ENCODE measurements at places on chromosomes 4 and X.

DNA sequence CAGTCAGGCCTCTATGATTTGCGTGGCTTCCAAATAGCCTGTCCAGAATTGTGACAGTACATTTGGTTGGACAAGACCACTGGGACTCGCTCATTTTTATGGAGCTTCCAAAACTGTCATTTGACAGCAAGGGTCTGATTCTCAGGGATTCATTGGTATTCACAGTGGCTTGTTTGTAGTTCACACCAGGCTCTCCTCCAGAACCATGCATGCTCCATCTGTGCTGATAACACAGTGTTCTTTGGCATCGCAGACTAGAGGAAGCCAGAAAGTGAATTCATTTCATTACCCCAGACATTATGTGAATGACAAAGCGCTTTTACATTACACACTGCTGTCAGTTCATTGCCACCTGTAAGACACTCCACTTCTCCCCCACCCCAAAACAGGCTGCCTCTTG is 208.3 kb downstream of the ARHGAP10 start:
- no peak for ATAC-seq

DNA sequence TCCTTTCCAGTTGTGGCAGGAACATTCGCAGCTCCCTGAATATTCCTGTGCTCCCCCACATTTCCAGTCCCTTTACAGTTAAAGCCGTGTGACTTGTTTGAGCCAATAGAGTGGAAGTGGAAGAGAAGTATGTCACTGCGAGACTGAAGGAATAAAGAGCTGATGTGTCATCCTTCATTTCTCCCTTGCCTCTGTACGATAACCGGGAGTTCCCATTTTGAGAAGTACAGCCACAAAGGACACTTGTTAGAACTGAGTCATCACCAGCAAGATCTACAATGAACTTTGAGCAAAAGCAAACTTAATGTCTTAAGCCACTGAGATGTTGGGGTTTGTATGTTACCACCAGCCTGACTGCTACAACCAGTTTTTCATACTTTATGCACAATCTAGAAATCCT is 92.3 kb downstream of the SPRY1 start:
- peak; percentile 98 for ATAC-seq

DNA sequence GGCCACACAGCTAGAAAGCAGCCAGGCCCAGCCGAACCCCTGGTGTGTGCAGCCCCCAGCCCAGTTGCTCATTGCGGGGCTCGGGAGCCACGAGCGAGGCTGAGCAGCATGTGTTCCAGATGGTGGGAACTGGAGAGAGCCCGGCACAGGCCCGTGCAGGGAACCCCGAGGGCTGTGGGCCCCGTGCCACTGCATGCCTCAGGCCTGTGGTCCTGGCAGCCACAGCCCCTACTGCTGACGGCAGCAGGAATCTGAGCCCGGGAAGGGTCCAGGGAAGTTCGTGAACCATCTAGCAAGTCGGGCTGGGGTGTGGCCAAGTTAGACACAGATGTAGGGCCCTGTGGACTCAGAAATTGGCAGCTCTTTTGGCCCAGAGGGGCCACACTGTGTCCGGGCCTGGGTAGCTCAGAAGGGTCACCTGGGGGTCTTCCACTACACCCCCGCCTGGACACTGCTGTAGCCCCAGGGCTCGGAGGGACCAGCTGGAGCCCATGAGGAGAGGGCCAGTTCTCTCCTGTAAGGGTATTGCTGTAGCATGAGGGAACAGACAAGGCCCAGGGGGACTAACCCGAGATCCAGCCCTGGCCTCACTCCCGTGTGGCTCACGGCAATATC is 12.1 kb downstream of the HTRA3 start:
- no peak for ATAC-seq

DNA sequence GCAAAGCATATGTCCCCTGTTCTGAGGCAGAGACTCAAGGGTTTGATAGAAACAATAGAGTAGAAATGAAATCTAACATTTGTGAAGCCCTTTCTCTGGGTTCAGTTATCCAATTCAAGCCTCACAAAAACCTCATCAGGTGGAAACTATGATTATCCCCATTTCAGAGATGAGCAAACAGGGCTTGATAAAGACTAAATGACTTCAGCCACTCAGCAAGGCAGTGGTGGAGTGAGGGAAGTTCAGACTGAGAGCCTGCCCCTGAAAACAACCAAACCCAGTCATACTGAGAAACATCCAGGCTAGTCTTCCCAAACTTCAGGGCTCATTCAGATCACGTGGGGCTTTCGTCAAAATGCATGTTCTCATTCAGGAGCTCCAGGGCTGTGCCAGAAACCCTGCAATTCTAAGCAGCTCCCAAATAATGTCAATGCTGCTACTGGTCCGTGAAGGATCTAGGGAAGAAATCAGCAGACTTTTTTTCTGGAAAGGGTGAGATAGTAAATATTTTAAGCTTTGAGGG is 109.6 kb upstream of the KIT start:
- no peak for ATAC-seq

- ATAC-seq = no peak
Observed at GRCh38 chr4:120874792-120875774, 47.4 kb downstream of the PRDM5 start.

DNA sequence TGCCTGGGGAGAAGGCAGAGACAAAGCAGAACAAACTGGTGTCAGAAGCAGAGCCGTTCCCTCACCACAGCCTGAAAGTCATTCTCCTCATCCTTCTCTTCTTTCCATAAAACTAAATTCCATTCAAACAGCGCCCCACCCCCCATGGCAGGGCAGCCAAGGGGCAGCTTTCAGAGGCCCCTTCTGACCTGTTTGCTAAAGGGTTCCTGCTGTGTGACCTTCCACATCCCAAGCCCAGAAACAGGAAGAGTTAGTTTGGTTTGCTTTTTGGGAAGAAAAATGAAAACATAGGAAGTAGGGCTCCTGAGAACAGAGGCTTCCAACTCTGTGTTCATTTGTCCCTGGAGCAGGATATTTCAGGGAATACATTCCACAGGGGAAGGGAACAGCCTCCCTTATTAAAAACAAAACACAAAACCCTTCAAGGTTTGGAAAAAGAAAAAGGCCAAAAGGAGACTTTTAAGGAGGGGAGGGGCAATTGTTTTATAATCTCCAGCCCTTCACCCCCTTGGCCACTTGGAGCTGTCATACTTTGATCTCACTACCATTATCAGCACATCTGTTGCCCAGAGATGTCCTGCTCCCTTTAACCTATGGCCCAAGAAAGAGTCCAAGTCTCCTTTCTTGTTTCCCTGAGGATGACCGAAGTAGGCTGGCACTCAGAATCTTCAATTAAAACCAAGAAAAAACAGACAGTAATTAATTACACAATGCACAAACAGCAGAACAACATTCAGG is 25.3 kb downstream of the STARD8 start:
- no peak for ATAC-seq

GRCh38 chr4:25172961-25173915 is 13.0 kb upstream of the SEPSECS start:
- peak; percentile 99 for ATAC-seq

GRCh38 chr4:186169333-186169944 is 21.9 kb upstream of the CYP4V2 start:
- ATAC-seq = no peak

- peak; percentile 56 for ATAC-seq
Observed at GRCh38 chrX:31223817-31224216, 152.0 kb upstream of the FTHL17 start.

DNA sequence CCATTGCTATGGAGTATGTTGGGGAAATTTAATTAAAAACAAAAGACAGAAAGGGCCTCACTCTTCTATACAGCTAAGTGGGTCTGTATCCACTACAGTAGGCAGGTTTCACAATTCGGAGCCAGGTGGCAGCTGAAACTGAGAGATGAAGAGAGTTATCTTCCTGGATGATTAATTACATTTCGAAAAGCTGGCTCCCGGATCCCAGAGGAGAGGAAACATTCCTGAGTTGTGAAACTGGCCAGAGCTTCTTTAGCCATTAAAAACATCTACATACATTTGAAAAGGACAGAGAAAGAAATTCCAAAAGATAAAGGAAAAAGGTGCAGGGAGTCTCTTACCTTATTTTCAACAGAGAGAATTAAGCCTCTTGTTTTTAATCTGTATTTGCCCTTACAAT is 15.5 kb upstream of the PDZD4 start:
- ATAC-seq = no peak

- no peak for ATAC-seq
Observed at GRCh38 chr4:80909938-80910337, 120.6 kb upstream of the BMP3 start.

DNA sequence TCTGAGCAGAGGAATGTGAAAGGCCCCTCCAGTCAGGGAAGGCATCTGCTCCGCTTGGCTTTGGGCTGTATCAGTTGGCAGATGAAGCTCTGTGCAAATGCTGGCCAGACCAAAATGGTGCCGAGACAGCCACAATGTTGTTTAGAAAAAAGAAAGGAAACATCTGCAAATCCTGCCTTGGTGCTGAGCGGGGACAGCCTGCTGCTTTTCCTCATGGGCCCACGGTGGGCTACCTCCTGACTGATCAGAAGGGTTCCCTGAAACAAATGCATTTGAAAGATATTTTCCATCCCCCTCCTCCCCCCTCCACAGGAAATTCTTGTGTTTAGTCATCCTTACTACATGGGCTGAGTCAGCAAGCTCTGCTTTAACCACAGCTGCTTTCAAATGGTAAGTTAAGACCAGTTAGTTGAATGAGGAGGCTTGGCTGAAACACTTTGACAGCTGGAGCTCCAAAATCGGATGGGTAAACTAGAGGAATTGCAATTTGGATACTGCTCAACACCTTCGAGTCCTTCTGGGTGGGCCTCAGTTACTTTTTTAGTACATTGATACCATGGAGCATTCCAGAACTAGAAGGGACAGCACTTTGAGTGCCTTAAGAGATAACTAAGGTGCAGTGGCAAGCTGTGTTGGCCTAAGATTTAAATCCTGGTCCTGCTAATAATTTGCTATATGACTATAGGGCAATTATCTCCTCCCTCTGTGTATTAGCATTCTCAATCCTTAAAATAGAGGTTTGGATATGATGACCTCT is 36.0 kb downstream of the PLAC1 start:
- peak; percentile 93 for ATAC-seq

DNA sequence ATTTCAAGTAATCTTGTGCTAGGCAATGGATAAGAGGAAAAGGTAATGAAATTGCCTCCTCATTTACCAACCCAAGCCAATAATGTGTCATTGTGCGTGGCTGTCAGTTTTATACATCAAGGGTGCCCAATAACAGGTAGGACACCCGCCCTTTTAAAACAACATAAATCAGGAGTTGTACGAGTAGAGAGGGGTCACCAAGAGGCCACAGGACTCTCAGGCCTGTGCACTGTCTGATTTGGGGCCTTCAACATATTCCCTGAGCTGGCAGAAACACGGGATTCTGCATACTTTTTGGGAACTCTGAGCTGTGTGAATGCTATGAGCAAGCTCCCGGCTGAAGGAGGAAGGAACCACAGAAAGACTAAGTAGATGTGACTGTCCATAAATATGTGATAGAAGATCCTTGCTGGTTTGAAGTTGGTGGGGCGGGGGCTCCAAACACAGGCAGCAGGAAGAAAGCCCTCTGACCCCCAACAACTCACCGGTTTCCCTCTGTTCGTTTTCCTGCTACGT is 82.7 kb upstream of the MAML3 start:
- ATAC-seq = no peak

DNA sequence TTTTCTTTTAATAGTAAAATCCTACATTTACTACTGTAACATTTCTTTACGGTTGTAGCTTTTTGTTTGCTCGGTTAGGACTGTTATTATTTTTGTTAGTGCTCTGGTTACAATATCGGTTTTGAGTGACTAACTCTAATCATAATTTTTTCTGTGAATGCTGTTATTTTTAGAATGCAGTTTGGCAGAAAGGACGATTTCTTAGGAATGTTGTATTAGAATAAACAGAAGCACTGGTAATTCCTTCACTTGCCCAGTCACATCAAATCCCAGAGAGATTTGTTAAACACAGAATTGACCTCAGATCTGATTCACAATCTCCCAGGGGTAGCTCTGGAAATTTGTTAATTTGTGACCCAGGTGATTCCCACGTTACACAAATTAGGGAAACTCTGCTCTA is 21.7 kb downstream of the DDIT4L start:
- peak; percentile 62 for ATAC-seq

All from SK-N-SH treated with all-trans-retinoic acid at 6 μM for 48 hours (cell line).